ENCODE measurements at places on chromosomes 13 and 19.

DNA sequence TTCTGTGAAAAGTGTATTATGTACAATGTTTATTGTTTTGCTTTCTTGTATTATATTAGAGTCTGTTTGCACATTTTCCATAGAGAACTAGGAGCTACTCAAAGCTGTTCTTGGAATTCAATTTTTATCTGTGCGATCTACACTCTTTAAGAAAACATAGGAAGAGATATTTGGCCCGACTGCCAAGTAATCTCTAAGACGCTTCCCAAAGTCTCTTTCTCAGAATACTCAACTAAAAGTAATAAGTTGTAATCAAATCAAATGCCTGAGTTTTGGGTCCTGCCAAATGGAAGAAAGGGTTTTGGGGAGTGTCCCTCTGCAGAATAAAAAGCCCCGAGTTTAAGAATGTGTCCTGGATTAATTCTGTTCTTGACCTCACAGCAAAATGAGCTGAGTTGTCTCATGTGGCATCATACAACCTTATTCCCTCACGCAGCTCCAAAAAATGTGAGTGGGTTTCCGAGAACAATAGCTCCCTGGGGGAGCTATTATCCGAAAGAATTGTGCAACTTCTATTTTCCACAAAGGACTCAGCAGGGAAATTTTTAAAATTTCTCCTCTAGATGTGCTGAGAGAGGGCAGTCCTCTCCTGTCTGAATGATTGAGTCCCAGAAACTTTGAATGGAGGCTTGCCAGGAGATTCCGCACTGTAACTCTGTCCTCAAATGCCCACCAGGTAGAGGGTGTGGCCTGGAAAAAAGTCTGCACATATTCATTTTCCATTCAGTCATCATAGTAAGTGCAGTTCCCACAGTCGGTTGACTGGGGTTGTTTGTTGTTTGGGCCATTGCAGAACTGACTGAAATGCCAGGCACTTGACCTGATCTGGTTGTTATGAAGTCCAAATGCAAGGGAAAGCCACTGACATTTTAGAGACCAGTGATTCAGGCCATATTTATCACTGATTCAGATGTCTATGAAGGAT, 280.0 kb upstream of the SOX21 start:
- DNase-seq = no peak

DNA sequence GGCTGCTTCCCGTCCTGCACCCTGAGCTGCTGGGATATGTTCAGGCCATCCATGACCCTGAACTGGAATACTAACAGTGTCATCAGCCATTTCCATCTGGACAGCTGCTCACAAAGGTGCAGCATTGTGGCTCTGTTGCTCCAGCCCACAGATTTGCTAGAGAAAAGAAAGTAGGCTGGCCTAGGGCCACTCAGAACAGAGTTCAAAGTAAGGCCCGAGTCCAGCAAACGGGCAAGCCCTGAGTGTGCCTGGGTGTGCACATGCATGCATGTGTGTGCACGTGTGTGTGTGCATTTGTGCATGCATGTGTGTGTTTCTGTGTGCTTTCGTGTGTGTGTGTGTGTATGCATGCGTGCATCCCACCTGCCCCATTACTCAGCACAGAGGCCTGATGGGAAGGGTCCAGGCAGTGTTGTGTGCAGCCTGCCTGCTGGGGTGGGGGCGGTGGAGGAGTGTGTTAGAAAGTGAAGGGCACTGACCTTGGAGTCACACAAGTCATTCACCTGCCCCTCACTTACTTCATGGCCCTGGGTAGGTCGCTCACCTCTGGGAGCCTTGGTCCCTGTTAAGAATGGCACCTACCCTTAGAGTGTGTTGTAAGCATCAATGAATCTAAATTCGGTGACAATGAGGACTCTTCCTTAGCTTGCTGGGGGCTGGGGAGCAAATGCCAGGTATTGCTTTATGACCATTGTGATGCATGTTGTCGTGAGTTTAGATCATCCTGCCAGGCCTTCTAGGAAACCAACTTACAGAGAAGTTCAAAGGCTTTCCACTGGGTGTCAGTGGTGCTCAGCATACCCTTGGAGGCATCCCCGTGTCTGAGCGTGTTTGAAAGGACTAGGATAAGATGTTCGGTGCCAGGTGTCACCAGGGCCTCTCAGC, 53.2 kb downstream of the GPR12 start:
- no peak for DNase-seq

DNA sequence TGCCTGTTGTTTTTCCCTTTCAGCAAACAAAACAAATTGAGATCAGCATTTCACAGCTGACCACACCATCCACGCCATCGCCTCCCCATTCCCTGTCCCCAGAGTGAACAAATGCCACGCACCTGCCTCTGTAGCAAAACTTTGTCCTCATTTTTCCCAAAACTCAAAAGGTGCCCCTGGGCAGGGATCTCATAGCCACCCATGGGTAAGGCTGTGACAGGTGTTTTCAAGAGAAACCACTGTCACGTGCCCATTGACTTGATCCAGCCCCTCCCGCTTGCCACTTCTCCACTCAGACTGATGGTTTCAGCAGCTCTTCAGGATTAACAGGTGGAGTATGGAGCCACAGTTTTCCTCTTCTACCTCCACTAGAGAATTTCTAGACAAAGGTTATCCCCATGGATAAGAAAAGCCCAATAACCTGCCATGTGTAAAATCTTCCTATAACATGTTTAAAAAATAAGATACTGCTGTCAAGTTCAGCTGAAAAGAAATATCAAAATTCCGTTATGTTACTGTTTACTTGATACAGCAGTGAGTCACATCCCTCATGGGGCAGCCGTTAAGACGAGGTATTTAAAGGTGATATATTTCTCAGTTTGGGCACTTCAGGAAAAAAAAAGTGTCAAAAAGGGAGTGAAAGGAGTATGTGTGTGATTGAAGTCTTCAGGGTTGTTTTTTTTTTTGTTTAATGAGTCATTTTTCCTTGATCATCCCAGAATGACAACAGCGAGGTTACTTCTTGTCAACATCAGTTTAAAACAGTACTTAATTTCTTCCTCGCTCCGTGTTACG, 63.5 kb upstream of the GPR183 start:
- DNase-seq = no peak

- DNase-seq = no peak
Measured at GRCh38 chr19:48877855-48878195, 5.6 kb downstream of the PPP1R15A start.

Data from NCI-H1417 treated with DMSO at 0.1 percent for 48 hours (cell line).